ENCODE measurements at places on chromosomes 12 and 14.

DNA sequence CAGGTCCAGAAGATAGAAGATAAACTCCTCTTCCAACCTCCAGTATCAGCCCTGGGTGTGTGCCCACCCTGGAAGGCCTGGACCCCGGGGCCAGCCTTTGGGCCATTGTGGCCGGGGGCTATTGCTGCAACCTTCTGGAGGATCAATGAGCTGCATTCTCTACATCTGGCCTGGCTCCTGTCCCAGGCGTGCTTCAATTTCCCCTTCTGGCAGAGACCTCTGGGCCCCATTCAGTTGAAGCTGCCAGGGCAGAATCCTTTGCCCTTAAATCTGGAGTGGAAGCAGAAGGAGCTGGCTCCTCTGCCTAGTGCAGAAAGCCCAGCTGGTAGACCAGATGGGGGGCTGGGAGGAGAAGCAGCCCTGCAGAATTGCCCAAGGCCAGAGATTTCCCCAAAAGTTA lies 10.0 kb downstream of the NYNRIN start:
- DNase-seq: no peak

GRCh38 chr12:62955678-62956077 lies 20.7 kb upstream of the PPM1H start:
- DNase-seq: no peak

DNA sequence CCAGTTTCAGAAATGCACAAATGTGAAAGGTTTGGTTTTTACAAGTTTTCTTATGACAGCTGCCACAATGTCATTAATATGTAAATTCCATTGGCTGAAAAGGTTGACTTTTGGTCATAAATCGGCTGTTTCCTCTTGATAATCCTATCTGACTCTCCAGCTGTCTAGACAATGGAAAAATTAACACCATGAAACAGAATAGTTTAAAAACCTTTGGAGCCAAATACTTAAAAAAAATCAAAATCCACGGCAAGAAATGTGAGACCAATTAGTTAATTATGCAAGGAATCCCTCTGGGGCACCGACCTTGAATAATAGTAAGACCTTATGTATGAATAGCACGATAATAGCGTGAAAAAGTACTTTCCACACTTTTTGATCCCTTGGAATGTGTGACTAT lies 138.0 kb downstream of the ZNF664 start:
- no peak for DNase-seq

- no peak for DNase-seq
Measured at GRCh38 chr12:53174881-53175491, 5.5 kb upstream of the ZNF740 start.

DNA sequence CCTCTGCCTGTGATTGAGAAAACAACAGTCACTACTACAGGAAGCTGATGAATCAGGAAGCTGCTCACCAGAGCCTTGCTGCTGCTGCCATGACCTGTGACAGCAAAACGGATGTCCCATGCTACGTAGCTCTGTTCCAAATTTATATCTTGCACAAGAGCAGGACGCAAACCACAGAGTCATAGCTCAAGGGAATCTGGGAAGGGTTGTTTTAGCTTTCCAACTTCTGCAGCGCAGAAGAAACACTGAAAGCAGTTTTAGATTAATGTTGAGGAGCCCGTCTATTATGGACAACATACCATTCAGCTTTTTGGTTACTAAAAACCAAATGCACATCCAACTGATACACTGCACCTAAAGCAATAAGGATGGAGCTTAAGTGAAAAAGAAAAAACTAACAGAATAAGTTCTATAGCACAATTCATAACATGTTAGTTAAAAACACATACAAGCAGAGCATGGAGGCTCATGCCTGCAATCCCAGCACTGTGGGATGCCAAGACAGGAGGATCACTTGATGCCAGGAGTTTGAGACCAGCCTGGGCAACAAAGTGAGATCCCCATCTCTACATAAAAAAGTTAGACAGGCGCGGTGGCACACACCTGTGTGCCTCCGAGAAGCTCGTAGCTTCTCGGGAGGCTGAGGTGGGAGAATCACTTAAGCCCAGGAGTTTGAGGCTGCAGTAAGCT lies 1.7 kb upstream of the ANKRD33 start:
- peak; percentile 38 for DNase-seq

DNA sequence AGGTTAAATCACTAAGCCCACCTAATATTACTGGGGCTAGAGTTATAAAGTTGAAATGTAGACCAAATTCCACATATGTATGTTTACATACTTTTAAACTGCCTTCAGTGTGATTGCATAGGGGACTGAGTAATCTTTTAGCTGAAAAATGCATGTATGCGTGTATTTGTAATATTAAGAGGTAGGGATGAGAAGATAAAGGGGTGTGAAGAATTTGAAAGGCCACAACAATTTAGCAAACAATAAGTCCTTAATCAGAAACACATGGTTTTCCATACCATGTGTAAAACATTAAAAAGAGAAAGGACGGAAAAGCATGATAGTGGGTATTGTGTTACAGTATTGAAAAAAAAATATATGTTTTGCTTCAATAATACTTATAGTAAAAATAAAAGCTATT lies 919.9 kb upstream of the FLRT2 start:
- no peak for DNase-seq

All from activated naive CD4-positive, alpha-beta T cell treated with anti-CD3 and anti-CD28 coated beads, Interleukin-2, amount 50 U/mL, for 16 hours (primary cell).